ENCODE measurements at places on chromosomes 6 and 20.

- no peak for DNase-seq
Measured at GRCh38 chr20:51628533-51629398, 86.2 kb upstream of the NFATC2 start.

DNA sequence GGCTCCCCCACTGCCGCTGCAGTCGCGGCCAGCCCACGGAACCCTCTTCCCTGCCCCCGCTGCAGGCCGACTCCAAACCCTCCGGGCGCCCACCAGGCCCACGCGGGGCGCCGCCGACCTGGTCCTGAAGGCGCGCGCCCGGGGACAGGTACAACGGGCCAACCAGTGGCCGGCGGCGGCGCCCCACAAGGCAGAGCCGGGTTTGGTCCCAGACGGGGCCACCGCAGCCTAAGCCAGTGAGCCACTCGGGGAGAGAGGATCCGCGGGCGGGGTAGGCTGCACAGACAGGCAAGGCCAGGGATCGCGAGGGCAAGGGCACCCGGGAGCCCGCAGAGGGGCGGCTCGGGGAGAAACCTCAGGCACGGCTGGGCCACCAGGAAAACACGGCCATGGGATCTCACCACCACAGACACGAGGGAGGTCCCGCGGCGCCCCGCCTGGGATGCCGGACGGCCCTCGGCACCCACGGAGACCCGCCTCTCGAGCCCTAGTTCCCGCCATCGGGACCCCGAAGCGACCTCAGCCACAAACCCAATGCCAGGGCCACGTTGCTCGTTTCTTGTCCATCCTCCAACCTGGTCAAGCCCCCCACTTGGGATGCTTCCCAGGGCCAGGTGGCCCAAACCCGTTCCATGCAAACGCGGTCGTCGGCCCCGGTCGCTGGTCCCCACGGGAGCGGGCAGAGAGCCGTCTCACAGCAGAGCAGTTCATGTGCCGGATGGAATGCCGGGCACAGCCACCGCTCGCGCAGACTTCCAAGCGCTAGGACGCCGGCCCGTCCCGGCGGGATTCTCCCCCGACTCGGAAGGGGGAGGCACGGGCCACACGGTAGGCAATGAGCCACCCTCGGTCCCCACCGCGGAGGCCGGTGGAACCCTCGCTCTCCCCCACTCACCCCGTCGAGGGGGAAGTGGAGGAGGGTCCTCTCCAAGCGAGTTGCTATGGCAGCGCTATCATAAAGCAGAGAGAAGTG is 1956.6 kb upstream of the DEFB115 start:
- no peak for DNase-seq

DNA sequence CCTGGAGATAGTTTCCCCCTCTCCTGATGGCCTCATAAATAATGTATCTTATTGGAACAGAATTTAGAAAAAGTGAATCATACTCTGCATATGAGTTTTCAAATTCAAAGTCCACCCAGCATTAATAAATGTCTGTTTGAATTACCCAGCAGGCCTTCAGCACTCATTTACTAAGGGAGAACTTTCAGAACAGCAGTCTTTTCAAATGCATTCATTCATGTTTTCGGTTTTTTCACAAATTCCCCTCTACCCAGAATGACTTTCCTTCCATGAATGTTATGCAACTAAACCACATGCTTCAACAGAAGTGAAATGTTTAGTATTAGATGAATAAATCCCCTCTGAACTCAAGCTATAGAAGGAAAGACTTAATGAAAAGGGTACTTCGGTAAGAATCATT is 92.4 kb downstream of the RTN4IP1 start:
- DNase-seq, result no peak

DNA sequence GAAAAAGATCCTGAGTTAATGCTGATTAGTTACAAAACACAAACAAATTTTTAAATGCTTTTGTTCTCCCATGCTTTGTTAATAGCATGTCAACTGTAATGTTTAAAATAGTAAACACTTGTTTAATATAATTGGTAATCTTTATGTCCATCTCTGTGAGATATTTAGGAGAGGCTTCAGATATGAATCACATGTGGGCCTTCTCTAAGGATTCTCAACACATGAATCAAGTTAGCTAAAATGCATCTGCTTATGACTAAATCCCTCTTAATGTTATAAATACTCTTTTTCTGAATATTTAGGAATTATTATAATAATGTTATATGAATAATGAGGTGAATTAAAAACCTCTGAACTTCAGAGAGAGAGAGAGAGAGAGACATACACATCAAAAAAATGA is 345.9 kb upstream of the MANEA start:
- DNase-seq, result no peak

- no peak for DNase-seq
Measured at GRCh38 chr6:13357551-13358075, 29.3 kb upstream of the TBC1D7 start.

DNA sequence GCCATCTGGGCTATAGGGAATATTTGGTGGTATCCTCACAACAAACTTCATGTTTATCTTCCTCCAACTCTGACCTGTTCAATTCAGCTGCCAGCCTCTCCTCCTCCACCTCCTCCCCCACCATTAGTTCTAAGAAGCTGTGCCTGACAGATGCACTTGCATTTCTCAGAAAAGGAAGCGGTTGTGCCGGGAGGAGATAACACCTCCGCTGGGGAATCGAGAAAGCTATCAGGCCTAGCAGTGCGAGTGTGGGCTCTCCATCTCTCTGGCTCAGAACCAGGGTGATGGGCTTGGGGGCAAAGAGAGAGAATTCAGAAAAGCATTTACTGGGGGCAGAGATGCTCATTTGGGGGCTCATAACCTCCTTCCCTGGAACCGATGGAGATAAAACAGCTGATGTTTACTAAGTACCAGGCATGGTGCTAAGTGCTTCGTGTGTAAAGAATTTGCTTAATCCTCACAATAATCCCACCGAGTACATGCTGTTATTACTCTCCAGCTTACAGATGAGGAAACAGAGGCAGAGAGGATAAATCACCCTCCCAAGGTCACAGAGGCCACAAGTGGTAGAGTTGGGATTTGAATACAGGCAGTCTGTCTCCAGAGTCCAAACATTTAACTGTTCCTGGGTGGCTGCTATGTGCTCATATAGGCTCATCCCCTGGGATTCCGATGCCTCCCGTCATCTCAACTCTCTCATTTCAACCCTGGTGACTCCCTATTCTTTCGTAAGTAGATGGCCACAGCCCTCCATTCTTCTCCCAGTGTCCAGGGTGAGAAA is 38.3 kb downstream of the COX4I2 start:
- no peak for DNase-seq

All from right lung (tissue), 10 donors.